Peyer's patch (tissue), 4 donors: ENCODE measurements at places on chromosomes 5 and 9. TPM values are rescaled to one million over a fixed set of nuclear protein-coding genes. Genes with fewer than 3 reads are reported as not detected.

GRCh38 chr9:112332977-112333638, at the start of gene PTBP3:
Gene PTBP3, minus strand, starts transcription at chr9:112333619. Its CDS starts 35,754 bp downstream, at chr9:112297865.
- peak within 1 kb of the TSS; percentile 99 for H3K27ac ChIP-seq
- H3K4me1 ChIP-seq = peaks cover 19% of the 10 kb centered on the region

DDX4 gene
- not detected for total RNA-seq

DNA sequence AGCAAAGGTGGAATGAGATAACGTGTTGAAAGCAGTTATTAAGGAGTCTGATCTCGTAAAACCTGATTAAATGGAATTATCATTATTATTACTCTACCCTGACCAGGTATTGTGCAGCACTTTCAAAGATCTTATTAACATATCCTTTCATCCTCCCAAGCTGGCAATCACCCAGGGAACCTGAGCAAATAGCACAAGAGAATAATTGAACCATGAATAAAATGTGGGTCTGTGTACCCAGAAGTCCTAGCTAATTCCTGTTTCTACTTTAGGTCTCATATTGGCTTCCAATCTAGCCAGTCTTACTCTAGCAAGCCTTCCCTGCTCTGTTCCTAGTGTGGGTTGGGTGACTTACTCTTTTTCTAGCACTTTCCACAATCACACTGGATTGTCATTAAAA, 162.2 kb upstream of the STK32A start:
- no peak overlapping the region for H3K27ac ChIP-seq
- H3K4me1 ChIP-seq = no peaks in the 10 kb centered on the region
- DNase-seq = no peak
- H3K36me3 ChIP-seq = no peaks in the 10 kb centered on the region

LIX1 gene
- not detected for total RNA-seq

SPATA31E1 gene
- total RNA-seq = not detected

DNA sequence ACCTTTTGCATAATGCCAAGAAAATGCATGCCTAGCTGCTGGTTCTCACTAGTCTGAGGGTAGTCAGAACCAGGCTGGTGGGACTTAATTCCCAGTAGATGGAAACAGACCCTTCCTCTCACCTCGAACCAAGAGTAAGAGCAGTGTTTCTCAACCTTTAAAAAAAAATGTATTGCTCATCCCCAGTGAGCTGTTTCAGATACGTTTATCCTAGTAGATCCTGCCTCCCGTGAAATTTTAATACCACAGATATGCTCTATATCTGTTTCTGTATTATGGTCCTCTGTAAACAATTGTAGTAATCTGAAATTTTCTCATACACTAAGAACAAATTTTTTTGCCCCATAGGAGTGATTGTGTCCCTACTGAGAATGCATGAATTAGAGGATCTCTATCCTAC, 86.2 kb downstream of the TEK start:
- no peaks in the 10 kb centered on the region for H3K36me3 ChIP-seq
- H3K4me3 ChIP-seq = no peak overlapping the region
- no peak for DNase-seq
- H3K27ac ChIP-seq = no peak overlapping the region

GRCh38 chr9:117951127-117951526, 246.9 kb downstream of the TLR4 start:
- H3K36me3 ChIP-seq = no peaks in the 10 kb centered on the region
- H3K4me3 ChIP-seq = no peak overlapping the region
- no peak for DNase-seq
- H3K27ac ChIP-seq = no peak overlapping the region
- no peaks in the 10 kb centered on the region for H3K4me1 ChIP-seq

- no peak for DNase-seq
- no peaks in the 10 kb centered on the region for H3K36me3 ChIP-seq
- H3K27me3 ChIP-seq = no peaks in the 10 kb centered on the region
- H3K4me1 ChIP-seq = peaks cover 4% of the 10 kb centered on the region
- H3K27ac ChIP-seq = no peak overlapping the region
- no peak overlapping the region for H3K4me3 ChIP-seq
Observed at GRCh38 chr9:133803028-133803585, 65.0 kb upstream of the SARDH start.

DNA sequence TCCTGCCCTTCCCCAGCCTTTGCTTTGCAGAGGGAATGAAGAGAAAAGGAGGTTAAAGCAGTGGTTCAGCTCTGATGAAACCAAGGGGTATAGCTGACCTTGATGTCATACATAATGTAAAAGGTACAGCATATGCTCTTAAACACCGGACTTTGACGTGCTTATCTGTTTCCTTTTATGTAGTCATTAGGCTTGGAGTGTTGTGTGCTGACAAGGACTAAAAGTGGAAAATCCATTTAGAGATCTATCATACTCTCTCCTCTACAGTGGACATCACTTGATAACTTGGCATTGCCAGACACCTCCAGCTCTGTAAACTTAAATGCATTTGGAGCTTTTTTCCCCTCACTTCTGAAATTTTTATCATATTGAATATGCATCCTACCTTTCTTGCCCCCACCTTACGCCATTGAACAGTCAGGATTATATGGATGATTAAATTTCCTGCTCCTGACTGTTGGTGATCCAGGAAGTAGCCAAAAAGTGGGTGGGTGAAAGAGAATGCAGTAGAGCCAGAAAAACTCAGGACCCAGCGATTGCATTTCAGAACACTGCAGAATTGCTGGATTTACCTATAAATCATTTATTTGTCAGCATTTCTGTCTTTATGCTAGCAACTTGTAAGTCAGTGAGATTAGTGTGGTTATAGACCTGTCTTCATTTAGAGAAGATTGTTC, 4.1 kb downstream of the TNFAIP8 start:
- no peak for DNase-seq
- no peaks in the 10 kb centered on the region for H3K4me1 ChIP-seq
- H3K27ac ChIP-seq = no peak overlapping the region

- H3K27me3 ChIP-seq = no peaks in the 10 kb centered on the region
- no peaks in the 10 kb centered on the region for H3K4me1 ChIP-seq
- no peak overlapping the region for H3K4me3 ChIP-seq
- DNase-seq = no peak
- no peak overlapping the region for H3K27ac ChIP-seq
Observed at GRCh38 chr9:135555910-135556309, 5.6 kb upstream of the PAEP start.

TMEM215 gene
- not detected for total RNA-seq

DNA sequence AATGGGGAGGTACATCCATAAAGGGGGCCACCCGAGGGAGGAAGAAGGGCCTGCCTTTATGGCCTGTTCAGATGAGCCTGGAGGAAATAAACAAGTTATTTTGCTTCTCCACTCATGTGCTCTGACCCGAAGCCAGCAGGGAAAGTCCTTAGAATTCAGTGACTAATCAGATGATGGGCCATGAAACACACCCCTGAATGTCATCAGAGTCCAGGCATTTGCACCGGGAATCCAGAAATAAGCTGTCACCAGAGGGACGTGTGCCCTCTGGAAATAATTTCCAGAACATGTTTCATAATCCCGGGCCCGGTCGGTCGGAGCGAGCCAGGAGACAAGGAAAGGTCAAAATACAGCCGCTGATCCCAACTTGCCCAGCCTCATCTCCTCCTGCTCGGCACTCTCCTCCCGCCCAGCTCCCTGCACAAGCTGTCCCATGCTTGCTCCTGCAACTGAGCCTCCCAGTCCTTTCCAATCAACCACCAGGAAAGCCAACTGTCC, 73.6 kb upstream of the ZNF622 start:
- DNase-seq = peak; percentile 87
- no peaks in the 10 kb centered on the region for H3K36me3 ChIP-seq
- peak overlapping the region; percentile 90 for H3K27ac ChIP-seq

DNA sequence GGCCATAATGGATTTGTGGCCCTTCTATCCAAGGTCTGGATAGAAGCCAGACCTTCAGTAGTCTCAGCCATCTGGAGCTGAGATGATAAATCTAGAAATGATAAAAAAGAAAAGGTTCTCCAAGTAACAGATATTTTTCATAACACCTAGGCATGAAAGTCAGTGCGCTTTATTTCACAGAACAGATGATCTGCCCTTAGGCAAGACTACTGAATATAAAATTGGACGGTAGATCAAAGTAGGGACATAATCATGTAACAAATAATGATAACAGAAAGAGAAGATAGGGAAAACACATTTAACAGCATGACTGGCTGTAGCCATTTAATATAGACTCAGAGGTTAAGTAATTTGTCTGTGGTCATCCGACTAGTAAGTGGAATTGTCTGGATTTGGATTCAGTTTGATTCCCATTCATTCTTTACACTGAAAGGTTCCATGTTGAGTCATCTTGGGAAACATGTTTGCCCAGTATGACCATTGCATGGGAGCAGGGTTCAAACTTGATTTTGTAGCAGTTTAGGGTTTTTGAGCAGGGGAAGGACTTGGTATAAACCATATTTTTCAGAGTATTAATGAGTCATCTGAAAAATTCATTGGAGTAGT, 4.1 kb upstream of the CAVIN4 start:
- no peak overlapping the region for H3K27ac ChIP-seq

DNA sequence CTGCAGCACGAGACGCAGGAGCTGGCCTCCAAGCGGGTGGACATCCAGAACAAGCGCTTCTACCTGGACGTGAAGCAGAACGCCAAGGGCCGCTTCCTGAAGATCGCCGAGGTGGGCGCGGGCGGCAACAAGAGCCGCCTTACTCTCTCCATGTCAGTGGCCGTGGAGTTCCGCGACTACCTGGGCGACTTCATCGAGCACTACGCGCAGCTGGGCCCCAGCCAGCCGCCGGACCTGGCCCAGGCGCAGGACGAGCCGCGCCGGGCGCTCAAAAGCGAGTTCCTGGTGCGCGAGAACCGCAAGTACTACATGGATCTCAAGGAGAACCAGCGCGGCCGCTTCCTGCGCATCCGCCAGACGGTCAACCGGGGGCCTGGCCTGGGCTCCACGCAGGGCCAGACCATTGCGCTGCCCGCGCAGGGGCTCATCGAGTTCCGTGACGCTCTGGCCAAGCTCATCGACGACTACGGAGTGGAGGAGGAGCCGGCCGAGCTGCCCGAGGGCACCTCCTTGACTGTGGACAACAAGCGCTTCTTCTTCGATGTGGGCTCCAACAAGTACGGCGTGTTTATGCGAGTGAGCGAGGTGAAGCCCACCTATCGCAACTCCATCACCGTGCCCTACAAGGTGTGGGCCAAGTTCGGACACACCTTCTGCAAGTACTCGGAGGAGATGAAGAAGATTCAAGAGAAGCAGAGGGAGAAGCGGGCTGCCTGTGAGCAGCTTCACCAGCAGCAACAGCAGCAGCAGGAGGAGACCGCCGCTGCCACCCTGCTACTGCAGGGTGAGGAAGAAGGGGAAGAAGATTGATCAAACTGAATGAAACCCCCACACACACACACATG, 654 bp downstream of the PURA start:
- peak overlapping the region; percentile 91 for H3K27ac ChIP-seq
- DNase-seq = peak; percentile 81
- H3K36me3 ChIP-seq = no peaks in the 10 kb centered on the region
- H3K4me3 ChIP-seq = peak overlapping the region; percentile 95

SCGB3A2 gene
- not detected for total RNA-seq

GRCh38 chr5:31047621-31048020, 145.9 kb upstream of the CDH6 start:
- H3K27me3 ChIP-seq = no peaks in the 10 kb centered on the region
- H3K27ac ChIP-seq = no peak overlapping the region
- H3K4me3 ChIP-seq = no peak overlapping the region

DNA sequence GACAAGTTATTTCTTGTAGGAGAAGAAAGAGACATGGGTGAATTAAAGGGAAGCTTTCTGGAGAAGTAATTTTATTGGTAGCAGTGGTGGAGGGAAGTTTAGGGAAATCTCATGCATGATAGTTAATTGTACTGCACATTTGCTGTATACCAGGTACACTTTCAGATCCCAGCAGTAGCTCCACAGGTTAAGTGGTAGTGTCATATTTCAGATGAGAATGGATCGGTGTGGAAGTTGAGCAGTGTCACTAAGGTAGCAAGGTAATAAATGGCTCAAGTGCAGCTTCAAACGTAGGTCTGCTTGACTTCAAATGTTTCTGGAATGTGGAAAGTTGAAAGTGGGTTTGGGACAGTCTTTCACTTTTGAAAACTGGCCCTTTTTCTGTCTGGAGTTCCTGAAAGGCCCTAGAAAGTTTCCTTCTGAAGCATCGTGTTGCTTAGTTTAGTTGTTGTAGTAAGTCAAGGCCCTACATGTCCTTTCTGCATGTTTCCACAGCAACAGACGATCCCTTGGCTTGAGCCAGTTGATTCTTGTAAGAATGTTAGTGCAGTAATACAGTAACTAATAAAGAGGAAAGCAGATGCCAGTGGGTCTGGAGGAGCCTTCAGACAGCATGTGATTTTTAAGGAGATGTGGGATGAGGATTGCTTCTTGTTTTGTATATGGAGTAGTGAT, 3.7 kb downstream of the CLTA start:
- no peaks in the 10 kb centered on the region for H3K4me1 ChIP-seq
- no peak overlapping the region for H3K27ac ChIP-seq
- H3K27me3 ChIP-seq = no peaks in the 10 kb centered on the region
- H3K36me3 ChIP-seq = peaks cover 27% of the 10 kb centered on the region

- peaks cover 28% of the 10 kb centered on the region for H3K4me1 ChIP-seq
- H3K36me3 ChIP-seq = no peaks in the 10 kb centered on the region
- DNase-seq = no peak
- H3K27ac ChIP-seq = no peak overlapping the region
Observed at GRCh38 chr5:77638763-77639671, 504 bp upstream of the OTP start.

PCDHB15 gene
- 0.27 TPM for total RNA-seq

KIAA0825 gene
- total RNA-seq = 8.2 TPM

DNA sequence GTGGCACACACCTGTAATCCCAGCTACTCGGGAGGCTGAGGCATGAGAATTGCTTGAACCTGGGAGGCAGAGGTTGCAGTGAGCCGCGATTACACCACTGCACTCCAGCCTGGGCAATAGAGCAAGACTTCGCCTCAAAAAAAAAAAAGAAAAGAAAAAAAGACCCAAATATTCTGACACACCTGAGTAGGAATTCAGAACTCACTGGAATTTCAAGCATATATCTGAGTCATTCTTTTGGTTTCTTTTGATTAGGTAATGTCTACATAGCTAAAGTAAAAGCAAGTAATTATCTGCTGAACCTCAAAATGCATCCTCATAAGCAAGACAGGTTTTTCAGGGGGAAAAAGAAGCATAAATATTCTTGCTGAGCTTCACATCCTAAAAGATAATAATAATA, 35.9 kb downstream of the ANKRD31 start:
- H3K27me3 ChIP-seq = no peaks in the 10 kb centered on the region
- no peak overlapping the region for H3K27ac ChIP-seq
- H3K4me3 ChIP-seq = no peak overlapping the region
- no peak for DNase-seq

- H3K4me3 ChIP-seq = no peak overlapping the region
- H3K4me1 ChIP-seq = no peaks in the 10 kb centered on the region
- peaks cover 18% of the 10 kb centered on the region for H3K36me3 ChIP-seq
- no peaks in the 10 kb centered on the region for H3K27me3 ChIP-seq
- DNase-seq = no peak
Observed at GRCh38 chr5:78002690-78003089, 226.6 kb upstream of the TBCA start.

- H3K27me3 ChIP-seq = no peaks in the 10 kb centered on the region
- no peak for DNase-seq
- H3K4me1 ChIP-seq = no peaks in the 10 kb centered on the region
- no peak overlapping the region for H3K27ac ChIP-seq
- no peak overlapping the region for H3K4me3 ChIP-seq
Observed at GRCh38 chr5:137145721-137146120, 353.4 kb downstream of the SPOCK1 start.

MCC gene
- total RNA-seq = 133 TPM
